ENCODE measurements at places on chromosomes 12 and 14. TPM values are rescaled to one million over a fixed set of nuclear protein-coding genes. Genes with fewer than 3 reads are reported as not detected.

Gene C12orf50
- not detected for total RNA-seq

Gene RERG
- not detected for total RNA-seq

Gene PDZRN4
- not detected for total RNA-seq

Gene ITPR2
- total RNA-seq = 14.5 TPM

Gene BCL2L2
- 14.9 TPM for total RNA-seq

Gene MUCL1
- not detected for total RNA-seq

Gene LETMD1
- 20.8 TPM for total RNA-seq

Gene KRT73
- not detected for total RNA-seq
